ENCODE measurements at places on chromosomes 12 and 14.
A peak's percentile ranks its signal among the peaks of the same experiment; 100 is the strongest.

DNA sequence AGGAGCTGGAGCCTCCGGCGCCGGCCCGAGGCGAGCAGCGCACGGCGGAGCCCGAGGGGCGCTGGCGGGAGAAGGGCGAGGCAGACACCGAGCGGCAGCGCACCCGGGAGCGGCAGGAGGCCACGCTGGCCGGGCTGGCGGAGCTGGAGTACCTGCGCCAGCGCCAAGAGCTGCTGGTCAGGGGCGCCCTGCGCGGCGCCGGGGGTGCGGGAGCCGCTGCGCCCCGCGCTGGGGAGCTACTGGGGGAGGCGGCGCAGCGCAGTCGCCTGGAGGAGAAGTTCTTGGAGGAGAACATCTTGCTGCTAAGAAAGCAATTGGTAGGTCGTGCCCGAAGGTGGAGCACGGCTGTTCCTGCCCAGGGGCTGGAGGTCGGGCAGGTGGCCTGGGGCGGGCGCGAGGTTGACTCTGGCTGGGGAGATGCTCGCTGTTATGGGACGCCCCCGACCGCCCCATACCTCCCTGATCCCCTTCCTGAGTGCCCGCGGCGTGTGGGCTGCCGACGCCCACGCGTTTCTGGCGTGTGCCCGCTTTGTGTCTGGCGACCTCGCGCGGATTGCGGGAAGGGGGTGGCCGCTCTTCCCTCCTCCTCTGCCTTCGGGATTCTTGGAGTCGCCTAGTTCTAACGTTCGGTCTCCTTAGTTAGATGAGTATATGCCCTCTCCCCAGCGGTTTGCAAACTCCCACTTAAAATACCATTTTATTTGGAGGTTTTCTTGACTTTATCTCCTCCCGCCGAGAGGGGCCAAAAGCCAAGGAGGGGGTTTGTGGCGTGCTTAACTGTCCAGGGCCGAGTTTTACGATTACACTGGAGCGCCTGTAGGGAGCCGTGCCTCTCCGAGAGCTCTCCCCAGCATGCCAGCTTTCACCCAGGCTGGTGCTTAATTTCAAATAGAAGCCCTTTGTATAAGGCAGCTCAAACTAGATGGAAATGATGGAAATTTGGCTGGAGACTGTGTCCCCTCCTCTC, 752 bp downstream of the DACT1 start:
- peak; percentile 36 for DNase-seq

DNA sequence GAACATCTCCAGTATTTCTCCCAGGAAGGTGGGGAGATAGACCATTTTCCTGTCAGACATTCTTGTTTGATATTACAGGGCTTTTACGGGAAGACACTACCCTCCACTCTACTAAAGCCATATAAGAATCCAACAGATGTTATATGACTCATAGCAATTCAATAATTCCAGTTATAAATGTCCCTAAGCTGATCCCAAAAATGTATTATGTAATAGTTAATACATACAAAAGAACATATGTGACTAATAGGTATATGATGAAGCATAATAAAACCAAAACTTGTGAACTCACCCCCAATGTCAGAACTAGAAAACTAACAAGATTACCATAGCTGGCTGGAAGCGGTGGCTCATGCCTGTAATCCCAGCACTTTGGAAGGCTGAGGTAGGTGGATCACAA, 84.2 kb downstream of the EFCAB11 start:
- DNase-seq: peak; percentile 18

GRCh38 chr12:132474237-132474741, 15.7 kb upstream of the FBRSL1 start:
- no peak for DNase-seq

GRCh38 chr12:54882079-54882478, 27.8 kb downstream of the MUCL1 start:
- DNase-seq: no peak

GRCh38 chr14:55686713-55687112, 106.7 kb downstream of the KTN1 start:
- no peak for DNase-seq

DNA sequence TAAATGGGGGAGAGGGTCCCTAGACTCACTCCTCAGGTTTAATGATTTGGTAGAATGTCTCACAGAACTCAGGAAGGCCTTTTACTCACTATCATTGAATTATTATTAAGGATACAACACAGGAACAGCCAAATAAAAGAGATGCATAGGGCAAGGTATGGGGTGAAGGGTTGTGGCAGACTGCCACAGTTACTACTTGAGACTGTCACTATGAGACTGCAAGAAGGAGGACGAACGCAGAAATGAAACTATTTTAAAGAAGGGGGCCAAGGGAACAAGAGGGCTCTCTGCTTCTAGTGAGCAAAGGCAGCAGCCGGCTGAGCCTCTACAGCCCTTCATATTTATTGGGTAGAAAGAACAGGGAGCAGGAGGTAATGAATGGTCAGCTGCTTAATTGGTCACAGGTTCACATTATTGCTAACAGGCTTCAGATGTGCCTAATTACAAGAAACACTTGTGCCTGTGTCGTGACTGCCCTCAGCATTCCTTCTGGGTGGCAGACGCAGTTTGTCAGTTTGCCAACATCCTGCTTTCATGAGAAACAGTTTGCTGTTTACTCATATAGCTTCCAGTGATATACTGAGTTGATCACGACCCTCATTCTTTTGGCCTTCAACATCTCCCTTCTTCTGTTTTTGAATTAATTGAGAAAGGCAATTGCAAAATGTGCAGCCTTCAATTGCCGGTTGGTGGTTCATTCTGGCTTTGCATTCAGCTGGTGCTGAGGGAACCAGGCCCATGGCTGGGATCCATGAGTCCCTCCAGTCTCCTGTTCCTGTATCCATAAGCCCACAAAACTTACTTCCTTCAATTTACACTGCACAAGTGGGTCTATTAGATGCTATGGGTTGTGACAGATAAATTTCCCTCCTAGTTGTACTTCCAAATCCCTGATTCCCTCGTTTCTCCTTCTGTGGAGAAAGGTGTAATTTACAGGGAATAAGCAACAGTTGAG, 82.8 kb upstream of the PLEKHG7 start:
- peak; percentile 74 for DNase-seq

DNA sequence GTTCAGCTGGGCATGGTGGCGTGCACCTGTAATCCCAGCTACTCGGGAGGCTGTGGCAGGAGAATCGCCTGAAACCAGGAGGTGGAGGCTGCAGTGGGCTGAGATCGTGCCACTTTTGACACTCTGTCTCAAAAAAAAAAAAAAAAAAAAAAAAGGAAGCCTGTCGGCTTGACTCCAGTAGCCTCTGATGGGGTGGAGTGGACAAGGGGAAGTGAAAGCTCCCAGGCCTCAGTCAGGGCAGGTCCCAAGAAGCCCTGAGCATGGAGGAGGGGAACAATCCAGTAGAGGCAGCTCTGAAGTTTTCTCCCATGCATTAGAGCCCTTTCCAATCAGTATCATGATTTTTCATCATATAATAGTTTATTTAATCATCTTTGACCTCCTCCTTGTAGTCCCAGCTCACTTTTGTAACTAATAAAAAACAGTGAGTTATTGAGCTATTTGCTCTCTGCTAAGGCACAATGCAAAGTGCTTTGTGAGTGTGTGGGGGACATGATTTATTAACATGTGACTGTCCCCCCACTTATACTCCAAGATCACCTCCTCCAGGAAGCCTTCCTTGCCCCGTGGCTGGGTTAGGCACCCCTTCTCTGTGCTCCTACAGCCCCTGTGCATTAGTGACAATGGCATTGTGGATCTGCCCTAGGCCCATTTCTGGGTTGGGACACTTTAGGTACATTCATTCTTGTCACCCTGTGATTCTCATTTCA, 4.7 kb upstream of the SSH1 start:
- DNase-seq: no peak

GRCh38 chr14:61750708-61751474, 11.3 kb upstream of the SNAPC1 start:
- DNase-seq: peak; percentile 85

GRCh38 chr12:15225136-15225862, 4.1 kb upstream of the RERG start:
- no peak for DNase-seq

DNA sequence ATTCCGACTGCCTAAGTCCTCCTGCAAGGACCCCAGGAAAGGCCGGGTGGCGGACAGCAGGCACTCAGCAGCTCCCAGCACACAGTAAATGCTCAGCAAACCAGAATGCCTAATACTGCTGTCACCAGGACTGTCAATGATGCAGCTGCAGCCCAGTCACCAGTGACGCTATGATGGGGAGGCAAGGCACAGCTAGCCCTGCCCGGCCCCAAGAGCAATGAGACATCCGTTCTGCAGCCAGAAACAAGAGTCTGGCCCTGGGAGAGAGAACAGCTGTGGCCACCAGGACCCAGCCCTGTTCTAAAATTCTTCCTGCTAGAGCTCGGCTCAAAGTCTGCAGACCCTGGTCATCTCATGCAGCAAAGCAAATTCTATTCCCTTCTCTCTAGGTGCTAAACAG, 69.8 kb downstream of the NCOR2 start:
- DNase-seq: peak; percentile 89

DNA sequence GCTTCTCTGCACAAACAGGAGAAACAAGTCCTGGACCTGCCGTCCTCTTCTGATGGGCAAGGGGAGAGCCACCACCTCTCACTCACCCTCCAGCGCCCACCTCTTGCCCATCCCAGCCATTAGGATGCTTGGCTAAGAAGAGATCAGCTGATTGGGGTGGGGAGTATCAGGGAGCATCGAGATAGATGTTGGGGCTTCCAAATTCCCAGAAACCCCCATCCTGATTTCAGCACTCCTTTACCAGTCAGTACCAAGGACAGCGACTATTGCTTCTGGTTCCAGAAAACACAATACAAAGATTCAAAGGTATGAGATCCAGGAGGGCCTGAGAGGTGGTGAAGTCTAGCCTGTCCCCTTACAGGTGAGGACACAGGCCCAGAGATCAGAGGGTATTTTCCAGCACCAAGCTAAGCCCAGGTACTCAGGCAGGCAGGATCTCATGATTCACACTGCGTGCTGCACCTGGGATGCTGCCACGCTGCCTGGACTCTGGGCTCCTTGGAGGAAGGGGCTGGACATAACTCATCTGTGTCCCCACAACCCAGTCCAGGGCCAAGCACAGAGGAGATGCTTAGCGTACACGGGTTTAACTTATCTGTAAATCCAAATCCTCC, 76.6 kb downstream of the TUNAR start:
- DNase-seq: no peak

DNA sequence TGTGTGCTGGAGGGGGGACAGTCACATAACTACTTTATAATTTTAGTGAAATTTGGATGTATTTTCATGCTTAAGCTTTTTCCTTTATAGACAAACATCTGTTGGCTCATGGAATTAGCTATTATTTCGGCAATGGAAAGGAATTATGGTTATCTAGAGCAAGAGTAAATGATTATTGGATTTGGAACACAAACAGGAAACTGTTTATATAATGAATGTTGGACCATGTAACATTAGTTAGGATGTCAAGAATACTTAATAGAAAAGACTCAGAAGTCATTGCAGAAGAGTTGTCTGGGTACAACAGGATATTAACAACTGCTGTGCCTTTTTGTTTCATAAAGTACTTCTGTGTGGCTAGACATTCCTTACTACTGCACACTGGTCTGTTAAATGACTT, 108.7 kb downstream of the OTOGL start:
- DNase-seq: no peak

DNA sequence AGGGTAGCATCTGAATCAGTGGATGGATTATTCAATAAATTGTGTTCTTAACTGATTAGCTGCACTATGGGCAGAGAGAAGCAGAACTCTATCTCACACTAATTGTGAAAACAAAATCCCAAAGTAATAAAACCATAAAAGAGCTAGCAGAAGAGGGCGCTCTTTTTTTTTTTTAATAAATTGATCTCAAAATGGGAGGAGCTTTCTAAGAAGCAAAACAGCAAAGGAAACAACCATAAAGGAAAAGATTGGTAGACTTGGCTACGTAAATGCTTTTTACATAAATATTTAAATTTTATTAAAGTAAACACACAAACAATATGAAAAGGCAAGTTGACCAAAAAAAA, 1.5 kb upstream of the TM7SF3 start:
- DNase-seq: peak; percentile 47

- no peak for DNase-seq
These were observed 33.5 kb downstream of the SLC6A12 start for GRCh38 chr12:180445-180844.

DNA sequence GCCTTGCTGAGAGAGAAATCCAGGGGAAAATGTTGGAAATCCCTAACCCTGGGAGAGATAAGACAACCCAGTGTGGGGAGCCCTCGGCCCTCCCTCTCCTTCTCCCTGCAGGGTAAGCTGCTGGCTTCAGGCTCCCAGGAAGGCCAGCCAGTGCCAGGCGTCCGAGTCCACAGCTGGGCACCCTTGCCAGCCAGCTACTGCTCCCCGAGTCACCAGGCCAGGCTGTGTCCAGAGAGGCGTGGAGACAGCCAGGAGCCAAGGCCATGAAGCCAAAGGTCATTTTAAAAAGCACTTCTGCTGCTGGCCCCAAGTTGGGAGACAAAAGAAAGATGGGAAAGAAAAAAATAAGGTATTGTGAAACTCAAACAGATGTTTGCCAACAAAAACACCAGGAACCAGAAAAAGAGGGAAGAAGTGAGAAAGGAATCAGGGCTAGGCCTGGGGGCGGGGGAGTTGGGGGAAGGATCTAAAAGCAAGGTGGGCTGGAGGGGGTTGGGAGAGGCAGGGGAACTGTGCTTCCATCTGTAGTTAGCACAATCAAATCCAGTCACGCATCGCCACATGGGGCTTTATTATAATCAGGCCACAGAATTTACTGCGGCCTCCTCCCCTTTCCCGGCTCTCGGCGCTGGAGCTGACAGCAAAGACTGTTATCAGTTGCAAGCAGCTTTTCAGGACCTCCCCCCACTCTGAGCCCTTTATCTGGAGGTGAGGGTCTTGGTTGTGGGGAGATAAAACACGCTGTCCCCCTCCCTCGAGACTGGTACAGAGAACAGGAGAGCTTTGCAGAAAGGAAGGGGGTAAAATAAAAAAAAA, 33.5 kb downstream of the RBM19 start:
- peak; percentile 26 for DNase-seq

- DNase-seq: no peak
These were observed 29.7 kb downstream of the ATF7IP start for GRCh38 chr12:14395074-14395778.

GRCh38 chr14:42200957-42201356, 594.3 kb downstream of the LRFN5 start:
- DNase-seq: no peak

Data from AG10803 (cell line).